ENCODE measurements at places on chromosomes 11 and 22.
A peak's percentile ranks its signal among the peaks of the same experiment; 100 is the strongest.

GRCh38 chr11:44632466-44633123, 67.1 kb downstream of the CD82 start:
- DNase-seq: no peak

GRCh38 chr11:118007040-118007439, 20.8 kb downstream of the IL10RA start:
- DNase-seq: no peak

GRCh38 chr22:17369439-17370025, at the start of gene CECR2:
Gene CECR2, plus strand, starts transcription at chr22:17369460. Its CDS starts 324 bp downstream, at chr22:17369784.
- no peak for DNase-seq

- peak; percentile 7 for DNase-seq
These were observed 9.1 kb downstream of the LMF2 start for GRCh38 chr22:50498322-50498890.

DNA sequence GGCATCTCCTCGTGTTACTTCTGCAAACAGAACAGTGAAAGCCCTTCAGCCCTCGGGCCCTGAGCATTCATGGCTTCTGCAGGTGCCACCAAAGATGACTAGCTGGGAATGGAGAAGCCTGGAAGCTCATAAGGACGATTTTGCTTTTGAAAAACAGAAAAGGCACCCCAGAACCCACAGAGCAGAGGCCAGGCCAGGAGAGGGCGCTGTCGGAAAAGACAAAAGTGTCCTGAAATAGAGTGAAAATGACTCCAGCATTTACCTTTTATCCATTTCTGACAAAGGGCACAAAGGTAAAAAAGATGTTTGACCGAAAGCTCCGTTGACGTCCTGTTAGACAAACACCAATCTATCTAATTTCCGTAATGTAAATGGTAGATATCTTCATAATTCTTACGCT, 37.6 kb downstream of the ZNF195 start:
- DNase-seq: no peak

DNA sequence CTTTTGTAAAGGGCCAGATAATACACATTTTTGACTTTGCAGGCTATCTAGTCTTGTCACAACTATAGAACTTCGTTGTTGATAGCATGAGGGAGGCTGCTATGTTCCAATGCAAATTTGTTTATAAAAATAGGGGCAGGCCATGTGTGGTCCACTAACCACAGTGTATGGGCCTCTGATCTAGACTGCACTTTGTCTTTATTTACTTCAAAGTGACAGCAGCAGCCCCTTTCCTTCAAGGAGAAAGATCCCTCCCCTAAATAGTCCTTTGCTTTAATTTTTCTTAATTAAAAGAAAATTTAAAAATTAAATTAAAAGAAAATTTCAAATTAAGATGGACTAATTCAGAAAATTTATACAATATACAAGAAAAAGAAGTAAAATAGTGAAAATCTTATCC, 49.5 kb upstream of the OR9Q1 start:
- no peak for DNase-seq

- no peak for DNase-seq
These were observed 6.0 kb upstream of the ARHGAP42 start for GRCh38 chr11:100681064-100681502.

DNA sequence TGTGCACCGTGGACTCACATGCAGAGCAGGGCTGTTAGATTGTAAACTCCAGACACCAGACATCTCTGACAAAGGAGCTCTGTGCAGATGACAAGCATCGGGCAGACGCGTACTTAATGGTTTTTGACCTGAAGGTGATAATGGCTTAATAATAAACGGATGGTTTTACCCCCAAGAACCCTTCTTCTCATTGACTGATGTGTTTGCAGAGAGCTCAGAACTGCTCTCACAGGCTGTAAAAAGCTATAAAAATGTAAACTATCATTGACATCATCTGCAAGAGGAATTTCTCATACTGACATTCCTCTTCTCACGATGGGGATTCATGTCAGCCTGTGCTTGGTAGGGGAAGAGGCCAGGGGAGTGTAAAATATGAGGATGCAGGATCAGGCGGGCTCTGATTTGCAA, 8.6 kb upstream of the ARHGAP8 start:
- DNase-seq: no peak

- no peak for DNase-seq
These were observed 971 bp downstream of the TUBGCP6 start for GRCh38 chr22:50243685-50244419.

GRCh38 chr11:126731576-126732142, 268.9 kb downstream of the KIRREL3 start:
- no peak for DNase-seq

GRCh38 chr11:31960126-31960525, 130.7 kb upstream of the RCN1 start:
- DNase-seq: no peak

DNA sequence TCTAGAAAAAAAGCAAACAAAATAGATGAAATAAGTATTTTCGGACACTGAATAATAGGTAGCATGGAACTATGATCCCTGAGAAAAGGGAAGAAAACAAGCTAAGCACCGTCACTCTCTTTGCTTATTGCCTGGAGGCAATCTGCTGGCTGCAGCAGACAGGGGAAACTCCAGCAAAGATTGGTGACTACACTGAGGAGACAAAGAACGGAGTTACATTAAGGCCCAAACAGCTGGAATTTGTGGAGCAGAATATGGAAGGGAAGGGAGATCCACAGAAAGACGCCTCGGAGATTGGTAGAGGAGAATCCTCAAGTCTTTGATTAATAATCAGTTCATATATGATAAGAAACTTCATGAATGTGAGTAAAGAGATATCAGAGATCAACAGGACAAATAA, 150.2 kb downstream of the TYR start:
- no peak for DNase-seq

GRCh38 chr11:45527898-45528297, 137.5 kb downstream of the CHST1 start:
- DNase-seq: no peak
